EL (cell line): ENCODE measurements at places on chromosomes 5 and 9.

DNA sequence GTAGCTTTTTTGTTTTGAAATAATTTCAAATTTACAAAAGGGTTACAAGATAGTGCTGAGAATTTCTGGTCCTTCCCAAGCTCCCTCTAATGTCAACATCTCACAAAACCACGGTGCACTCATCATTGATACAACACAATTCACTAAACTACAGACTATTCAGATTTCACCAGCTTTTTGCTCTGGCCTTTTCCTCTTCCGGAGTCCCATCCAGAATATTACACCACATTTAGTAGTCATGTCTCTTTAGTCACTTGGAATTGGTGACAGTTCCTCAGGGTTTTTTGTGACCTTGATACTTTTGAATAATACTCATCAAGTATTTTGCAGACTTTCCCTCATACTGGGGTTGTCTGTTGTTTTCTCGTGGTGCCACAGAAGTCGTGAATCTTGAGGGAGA is 484.0 kb downstream of the GADD45G start:
- DNase-seq = no peak

DNA sequence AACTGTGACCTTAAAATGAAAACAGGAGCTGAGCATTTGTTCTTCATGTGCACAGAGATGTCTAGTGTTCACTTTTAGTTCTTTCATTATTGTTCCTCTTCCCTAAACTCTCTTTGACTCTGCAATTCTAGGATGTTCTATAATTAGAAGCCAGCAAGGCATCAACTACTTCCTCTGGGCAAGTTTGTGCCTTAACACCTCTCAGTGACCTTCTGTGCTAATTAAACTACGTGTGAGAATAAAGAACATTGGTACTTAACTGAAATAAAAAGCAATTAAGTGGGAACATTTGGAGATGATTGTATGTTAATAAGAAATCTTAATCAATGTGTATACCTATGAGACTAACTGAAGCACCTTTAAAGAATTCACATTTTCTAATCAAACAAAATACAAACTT is 242.8 kb downstream of the RASEF start:
- DNase-seq = no peak

DNA sequence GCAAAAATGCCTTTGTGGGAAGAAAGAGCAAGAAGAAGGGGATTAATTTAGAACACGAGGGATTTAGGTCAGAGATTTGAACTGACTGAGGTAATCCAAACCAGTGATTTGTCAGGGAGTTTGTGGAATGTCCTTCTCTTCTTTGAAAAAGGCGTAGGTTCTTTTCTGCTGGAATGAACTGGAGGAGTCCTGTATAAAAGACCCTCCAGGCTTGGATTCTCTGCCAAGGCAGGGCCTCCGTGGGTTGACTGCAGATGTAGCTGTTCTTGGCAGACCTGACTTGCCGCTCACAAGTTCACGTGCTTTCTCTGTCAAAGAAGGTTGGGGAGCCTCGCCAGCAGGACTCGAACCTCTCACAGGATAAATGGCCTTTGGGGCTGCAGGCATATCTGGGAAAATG is 62.8 kb upstream of the STC2 start:
- DNase-seq = no peak

- DNase-seq = no peak
These were observed 32.8 kb upstream of the ADAMTS2 start for GRCh38 chr5:179378116-179378440.

DNA sequence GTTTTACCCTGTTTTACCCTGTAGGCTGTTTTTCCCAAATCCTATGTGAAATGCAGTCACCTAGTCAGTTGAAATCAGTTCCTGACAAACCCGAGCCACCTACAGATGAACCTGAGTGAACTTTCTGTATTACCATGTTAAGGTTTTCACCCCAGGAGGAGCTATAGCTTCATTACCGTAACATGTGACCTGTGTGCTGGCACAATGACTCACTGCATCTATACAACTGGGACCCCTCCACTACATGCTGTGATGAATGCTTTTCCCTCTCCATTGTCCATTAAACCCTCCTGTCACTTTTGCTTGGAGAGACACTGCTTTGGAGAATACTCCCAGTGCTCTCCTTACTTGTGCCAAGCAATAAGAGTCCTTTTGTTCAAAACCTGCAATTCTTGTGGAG is 1974.8 kb downstream of the EFNA5 start:
- DNase-seq = no peak

DNA sequence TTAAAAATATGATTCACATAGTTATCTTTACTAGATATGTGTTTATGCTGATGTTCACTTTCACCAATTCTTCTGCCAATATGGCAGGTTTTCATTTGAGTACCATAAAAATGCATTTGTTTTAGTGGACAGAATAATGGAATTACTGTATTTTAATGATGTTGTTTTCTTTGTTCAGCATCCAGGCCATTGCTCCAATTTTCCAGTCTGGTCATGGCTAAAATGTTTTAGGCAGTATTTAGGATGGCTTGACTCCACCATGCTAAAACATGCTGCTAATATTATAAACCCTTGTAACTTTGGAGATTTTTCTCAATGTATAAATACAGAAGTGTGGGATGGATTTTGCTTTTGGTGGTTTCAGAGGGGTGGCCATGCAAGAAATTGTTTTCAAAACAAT is 273.0 kb upstream of the RPS23 start:
- no peak for DNase-seq

GRCh38 chr5:62954578-62954977 is 376.0 kb downstream of the LRRC70 start:
- no peak for DNase-seq

- peak; percentile 26 for DNase-seq
These were observed 488 bp downstream of the COL15A1 start for GRCh38 chr9:98944057-98944733.

- no peak for DNase-seq
These were observed 26.6 kb downstream of the FST start for GRCh38 chr5:53507013-53507412.

DNA sequence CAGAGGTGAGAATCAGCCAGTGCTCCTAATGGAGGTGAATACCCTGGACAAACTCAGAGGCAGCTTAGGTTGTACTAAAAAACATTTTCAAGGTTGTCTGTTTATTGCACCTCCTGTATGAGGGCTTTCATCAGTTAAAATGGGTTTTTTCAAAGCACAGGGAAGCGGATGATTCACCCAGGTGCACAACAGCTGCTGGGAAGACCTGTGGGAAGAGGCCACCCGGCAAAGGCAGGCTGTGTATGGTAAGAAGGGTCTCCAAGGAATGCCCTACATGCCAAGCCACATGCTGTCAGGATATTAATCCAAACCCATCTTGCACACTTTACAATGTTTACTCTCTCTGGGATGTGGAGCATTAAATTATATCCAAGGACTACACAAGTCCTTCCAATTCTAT is 14.7 kb downstream of the SIL1 start:
- DNase-seq = no peak

DNA sequence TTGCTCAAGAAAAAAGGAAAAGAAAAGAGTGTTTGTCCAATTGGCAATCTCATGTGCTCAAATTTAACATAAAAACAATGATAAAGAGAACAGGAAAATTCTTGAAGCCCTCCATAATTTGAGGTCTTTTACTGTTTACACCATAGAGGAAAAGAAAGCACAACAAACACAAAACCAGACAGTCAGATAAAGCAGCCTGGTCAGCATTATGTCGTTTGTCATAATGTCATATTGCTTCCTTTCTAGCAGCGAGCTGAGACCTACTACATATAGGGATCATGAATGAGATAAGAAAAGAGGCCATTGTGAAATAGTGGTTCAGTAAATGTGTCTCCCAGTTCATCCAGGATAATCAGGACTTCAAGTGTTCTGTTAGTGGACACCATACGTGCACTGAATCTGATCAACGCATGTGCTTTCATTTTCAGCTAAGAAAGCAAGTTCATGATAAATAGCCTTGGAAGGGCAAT is 64.7 kb upstream of the SELENOP start:
- no peak for DNase-seq

- DNase-seq = no peak
These were observed 145.0 kb upstream of the CDH10 start for GRCh38 chr5:24789611-24790351.

DNA sequence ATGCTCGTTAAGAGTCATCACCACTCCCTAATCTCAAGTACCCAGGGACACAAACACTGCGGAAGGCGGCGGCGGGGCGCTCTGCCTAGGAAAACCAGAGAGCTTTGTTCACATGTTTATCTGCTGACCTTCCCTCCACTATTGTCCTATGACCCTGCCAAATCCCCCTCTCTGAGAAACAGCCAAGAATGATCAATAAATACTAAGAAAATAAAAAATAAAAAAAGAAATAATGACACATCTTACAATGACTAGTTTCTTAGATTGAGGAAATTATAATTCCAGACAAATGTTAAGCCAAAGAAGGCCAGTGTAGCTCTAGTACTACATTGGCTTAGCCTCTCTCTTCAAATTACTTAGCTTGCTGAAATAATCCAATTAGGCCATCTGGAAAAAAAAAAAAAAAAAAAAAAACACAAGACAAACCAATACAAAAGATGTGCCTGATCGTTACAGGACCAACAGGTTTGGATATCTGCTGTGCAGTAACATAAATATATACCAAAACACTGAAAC is 58.0 kb downstream of the ANXA2R start:
- DNase-seq = no peak

DNA sequence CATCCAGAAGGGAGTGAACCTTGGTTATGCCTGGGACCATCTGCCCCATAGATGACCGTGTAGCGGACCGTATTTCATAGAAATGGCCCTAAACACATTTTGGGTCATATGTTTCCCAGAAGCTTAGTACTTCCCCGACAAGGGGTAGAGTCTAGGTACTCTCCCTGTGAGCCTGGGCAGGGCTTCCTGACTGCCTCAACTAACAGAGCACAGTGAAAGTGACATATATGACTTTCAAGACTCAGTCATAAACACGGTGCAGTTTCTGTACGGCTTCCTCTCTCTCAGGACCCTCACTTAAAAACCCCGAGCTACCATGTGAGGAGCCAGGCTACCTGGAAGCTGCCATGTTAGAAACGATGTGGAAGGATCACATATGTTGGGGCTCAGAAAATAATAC is 20.9 kb downstream of the C9orf57 start:
- DNase-seq = no peak
